NCI-H2227 treated with DMSO at 0.1 percent for 48 hours (cell line): ENCODE measurements at places on chromosomes 1 and 21.

DNA sequence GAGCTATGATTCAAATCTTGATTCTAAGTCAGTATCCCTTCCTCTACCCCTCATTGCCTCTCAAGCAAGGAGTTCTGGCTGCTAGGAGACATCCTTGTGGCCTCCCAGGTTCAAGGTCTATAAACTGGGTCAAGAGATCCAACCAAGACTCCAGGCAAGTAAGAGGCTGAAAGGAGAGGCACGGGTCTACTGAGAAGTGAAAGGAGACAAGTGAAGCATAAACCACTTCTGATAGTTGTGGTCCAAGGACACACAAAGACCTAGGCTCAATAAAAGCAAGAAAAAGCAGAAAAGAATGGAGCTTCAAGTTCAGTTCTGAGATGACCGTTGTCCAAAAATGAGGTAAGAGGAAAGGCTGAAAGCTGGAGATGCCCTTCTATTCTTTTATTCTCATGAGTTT is 17.8 kb upstream of the PPP2R5A start:
- DNase-seq, result no peak

GRCh38 chr1:2472109-2472508 is 4.0 kb upstream of the PLCH2 start:
- no peak for DNase-seq

GRCh38 chr1:181033128-181033798 is 520 bp upstream of the MR1 start:
- DNase-seq, result no peak

- no peak for DNase-seq
These were observed 3.6 kb downstream of the BEST4 start for GRCh38 chr1:44784094-44785028.

DNA sequence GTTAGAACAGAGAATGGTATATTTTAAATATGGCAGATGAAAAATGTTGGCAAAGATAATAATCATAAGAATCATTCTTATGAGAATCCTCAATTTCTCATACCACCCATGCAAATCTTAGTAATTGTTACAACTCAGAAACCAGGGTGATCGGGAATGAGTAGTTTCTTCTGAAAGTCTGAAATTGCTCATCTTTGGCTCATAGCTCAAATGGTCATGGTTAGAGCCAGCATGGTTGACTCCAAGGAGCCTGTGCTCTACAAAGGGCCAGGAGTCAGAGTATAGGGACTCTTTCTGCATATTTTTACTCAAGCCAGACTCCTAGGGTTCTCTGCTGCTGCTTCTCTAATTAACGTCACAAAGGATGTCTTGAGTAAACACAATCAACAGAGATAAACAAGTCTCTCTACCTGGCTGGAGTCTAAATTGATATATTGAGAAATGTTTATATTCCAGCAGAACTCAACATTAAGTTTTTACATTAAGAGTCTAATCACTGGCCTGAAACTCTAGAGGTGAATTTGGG is 1.9 kb upstream of the ETV3 start:
- DNase-seq, result no peak

DNA sequence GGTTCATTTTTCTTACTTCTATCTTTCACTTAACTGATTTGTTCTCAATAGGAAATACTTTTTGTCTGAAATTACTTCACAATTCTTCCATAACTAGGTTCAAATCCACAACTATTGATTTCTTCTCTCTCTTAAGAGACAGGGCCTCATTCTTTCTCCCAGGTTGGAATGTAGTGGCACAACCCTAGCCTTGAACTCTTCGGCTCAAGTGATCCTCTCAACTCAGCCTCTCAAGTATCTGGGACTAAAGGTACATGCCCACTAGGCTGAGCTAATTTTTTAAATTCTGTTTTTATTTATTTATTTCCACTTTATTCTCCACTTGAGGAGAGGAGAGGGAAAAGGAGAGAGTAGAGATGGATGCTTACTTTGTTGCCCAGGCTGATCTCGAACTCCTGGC is 370.4 kb upstream of the PLXNA2 start:
- DNase-seq, result no peak

DNA sequence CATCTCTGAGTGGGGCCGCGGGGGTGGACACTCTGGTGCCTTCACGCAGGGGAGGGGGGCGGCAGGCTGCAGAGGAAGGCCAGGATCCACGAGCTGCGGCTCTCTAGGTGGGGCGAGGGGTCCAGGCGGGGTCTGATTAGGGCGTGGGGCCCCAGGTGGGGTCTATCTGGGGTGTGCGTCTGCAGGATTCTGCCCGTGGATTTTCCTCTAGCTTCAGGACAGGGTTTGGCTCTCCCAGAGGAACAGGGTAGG is 6.3 kb downstream of the JMJD4 start:
- DNase-seq, result no peak

DNA sequence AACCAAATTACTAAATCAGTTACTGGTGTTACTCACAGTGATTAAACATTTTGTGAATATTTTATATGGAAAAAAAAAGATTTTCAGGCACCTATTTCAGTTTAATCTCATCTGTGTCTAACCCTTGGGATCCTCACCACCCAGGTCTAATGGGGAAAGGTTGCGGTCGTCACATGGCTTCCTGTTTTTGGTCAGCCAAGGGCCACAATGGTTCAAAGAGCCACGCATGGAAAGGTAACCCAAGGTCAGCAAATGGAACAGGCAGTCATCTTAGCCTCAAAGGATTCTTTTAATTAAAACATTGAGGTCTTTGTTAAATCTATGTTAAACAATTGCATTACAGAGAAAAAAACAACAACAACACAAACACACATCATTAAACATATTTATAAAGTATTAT is 21.9 kb downstream of the SRSF4 start:
- DNase-seq, result no peak

- no peak for DNase-seq
These were observed 41.1 kb downstream of the HSPG2 start for GRCh38 chr1:21896026-21896425.

- DNase-seq, result peak; percentile 21
These were observed 484.5 kb upstream of the DAB1 start for GRCh38 chr1:57908147-57908890.
